ENCODE measurements at places on chromosomes 4 and X.
A peak's percentile ranks its signal among the peaks of the same experiment; 100 is the strongest.

DNA sequence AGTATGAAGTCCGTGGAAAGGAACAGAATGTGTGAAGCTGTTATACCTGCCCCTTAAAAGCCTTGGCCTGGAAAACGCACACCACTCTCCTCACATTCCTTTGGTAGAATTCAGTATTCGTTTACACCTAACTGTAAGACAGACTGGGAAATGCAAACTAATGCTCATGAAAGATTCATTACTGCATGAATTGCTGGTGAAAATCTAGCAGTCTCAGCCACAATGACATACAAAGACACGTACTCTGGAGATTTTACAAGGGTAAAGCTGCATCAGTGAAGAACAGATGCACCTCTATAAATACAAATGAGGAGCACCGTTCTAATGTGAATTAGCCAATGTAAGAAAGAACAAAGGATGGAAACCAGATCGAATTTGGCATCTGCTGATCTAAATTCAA lies 2051.3 kb downstream of the PCDH7 start:
- no peak for DNase-seq

GRCh38 chr4:126172126-126172525 lies 857.4 kb downstream of the FAT4 start:
- no peak for DNase-seq

GRCh38 chrX:56782791-56783449 lies 53.9 kb downstream of the NBDY start:
- DNase-seq: no peak

DNA sequence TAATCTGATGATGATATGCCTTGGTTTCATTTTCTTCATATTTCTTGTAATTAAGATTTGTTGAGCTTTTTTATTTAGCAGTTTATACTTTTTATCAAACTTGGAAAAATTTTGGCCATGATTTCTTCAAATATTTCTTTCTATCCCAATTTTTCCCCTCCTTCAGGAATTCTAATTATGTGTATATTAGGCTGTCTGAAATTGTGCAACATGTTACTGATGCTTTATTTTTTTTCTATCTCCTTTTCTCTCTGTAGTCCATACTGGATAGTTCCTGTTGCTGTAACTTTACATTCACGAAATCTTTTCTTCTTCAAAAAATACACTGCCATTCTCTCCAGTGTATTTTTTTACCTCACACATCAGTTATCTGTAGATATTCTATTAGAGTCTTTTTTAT lies 10.8 kb downstream of the THAP6 start:
- no peak for DNase-seq

GRCh38 chr4:110049951-110050925 lies 137.6 kb downstream of the EGF start:
- DNase-seq: peak; percentile 42

DNA sequence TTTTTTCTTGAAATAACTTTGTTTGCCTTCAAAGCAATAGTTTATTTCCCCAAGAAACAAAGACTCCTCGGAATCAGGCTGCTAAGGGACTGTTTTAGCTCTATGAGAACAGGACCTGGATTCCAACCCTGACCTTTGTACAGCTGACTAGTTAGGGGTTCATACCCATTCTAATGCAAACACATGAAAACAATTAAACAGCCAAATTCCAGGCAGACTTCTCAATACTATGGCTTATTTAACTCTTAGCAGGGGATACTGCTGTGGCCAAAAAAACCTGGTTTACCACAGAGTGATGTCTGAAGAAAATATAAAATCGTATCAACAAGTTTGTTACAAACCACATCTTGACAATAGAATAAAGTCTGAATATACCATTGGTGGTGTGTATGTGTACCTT lies 129.6 kb upstream of the INTU start:
- no peak for DNase-seq

GRCh38 chr4:38566806-38567398 lies 97.1 kb upstream of the KLF3 start:
- DNase-seq: no peak

DNA sequence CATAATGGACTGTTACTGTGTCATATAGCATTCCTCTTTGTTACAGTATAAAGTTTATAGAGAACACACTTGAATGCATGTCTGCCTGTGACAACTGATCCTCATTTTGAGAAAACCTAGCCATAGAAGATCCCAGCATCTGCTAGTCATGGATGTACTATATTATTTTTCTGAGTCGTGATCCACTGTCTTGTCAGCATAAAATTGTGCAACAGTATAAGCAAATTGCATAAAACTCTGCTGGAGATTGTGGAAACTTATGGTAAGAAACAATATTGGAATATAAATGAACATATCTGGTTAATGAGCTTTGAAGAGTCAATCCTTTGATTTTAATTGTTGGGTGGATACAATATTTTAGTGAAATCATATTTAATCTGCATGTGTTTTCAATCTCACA lies 3.6 kb downstream of the NEIL3 start:
- no peak for DNase-seq

GRCh38 chr4:98113012-98113411 lies 30.3 kb downstream of the STPG2 start:
- no peak for DNase-seq

DNA sequence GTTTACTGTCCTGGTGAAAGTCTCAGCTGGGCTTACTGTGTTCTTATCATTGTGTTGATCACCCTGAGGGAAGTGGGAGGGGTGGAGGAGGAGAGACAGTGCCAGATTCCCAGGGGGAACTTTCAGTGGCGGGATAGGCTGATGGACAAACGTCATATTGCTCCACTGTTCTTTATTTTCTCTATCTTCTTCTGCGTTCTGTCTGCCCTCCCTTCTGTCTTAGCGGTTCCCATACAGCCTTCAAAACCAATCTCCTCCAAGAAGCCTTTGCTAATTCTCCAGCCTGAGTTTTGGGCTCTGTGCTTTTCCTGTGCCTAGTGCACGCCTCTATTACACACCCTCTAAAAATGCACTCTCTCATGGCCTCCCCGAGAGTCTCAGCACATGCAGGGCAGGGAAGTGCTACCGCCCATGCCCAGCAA lies 448.7 kb upstream of the FAT1 start:
- DNase-seq: no peak

GRCh38 chr4:3413217-3413671 lies 28.5 kb upstream of the HGFAC start:
- no peak for DNase-seq

- no peak for DNase-seq
Measured at GRCh38 chr4:140316799-140317198, 56.6 kb upstream of the SCOC start.

GRCh38 chr4:42401171-42401570 lies 3.9 kb downstream of the SHISA3 start:
- no peak for DNase-seq

DNA sequence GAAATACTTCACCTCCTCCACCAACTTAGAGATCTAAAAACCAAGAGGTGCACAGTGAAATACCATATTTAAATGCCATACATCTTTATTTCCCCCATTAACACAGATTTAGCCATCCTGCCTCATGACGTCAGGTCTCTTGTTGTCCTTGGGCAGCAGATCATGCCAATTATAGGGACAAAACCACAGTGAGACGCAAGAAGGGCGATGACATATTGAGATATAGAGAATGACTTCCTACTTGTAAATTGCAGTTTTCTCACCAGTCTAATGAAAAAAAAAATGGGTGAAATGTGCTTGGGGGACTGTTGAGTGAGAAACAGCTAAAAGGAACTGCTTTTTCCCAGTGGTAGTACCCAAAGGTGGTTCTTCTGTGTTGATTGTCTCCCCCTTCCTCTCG lies 24.3 kb downstream of the RS1 start:
- no peak for DNase-seq

DNA sequence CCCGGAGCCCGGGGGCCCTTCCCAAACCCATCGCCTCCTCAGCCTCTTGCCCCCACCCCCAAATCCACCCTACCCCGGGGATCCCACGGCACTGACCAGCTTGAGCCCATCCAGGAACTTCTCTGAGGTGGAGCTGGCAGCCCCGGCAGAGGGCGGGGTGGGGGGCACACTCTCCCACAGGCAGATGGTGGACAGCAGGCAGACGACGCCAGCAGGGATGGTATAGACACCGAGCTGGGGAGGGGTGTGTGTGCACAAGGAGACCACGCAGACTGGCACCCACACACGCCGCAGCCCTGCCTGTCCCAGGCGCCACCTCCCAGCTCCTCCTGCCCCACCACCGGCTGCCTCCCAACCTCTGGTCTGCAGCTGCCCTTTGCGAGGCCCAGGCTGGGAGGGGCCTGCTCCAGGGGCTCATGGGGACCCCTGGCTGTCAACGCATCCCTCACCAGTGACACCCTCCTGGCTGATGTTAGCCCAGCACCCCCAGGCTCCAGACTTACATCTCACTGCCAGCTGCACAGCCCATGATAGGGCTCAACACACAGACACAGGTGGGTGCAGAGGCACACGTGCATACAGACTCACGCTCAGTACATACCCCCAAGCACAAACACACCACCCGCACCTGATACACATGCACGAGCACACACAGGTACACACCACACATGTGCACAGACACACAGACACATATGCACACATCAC lies 4.2 kb downstream of the SLC49A3 start:
- no peak for DNase-seq

- no peak for DNase-seq
Measured at GRCh38 chrX:129599499-129599898, 55.3 kb downstream of the APLN start.

GRCh38 chr4:109231331-109231730 lies 71.1 kb downstream of the COL25A1 start:
- DNase-seq: no peak

DNA sequence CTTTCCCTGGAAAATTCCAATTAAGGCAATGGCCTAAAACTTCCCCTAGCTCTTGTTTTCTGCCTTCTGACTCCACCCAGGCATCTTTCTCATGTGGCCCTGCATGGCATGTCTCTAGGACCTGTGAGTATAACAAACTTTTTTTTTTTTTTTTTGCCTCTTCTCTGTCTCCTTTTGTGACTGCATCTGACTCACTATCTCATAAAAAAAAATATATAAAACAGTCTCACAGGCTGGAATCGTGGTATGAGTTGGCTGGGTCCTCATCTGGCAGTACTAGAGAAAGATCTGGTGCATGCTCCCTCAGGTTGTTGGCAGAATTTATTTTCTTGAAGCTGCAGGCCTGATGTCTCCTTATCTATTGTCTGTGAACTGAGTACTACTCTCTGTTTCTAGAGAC lies 313.9 kb downstream of the TECRL start:
- DNase-seq: no peak

- DNase-seq: no peak
Measured at GRCh38 chrX:154490021-154490413, 412 bp downstream of the SLC10A3 start.

DNA sequence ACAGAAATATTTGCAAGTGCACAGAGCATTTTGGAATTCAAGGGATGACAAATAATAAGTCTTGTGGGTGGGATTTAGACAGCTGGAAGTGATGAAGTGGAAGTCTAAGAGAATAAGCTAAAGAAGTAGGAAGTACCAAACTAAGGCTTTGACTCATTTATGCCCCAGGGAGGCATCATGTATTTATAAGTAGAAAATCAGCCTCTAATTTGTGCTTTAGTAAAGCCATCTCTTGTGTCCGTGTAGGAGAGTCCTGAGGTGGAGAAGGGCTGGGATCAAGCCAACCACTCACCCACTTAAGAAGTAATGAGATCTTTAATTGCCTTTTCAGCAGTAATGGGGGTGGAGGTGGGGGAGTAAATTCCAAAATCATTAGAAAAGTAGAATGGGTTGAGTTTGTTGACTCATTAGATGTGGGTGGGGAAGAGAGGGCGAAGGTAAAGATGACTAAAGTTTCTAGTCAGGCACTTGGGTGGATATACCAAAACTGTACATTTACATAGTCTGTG lies 356.7 kb downstream of the STIM2 start:
- DNase-seq: no peak

GRCh38 chr4:120198411-120198810 lies 131.8 kb upstream of the MAD2L1 start:
- DNase-seq: no peak

Data from activated naive CD4-positive, alpha-beta T cell treated with anti-CD3 and anti-CD28 coated beads, Interleukin-2, amount 50 U/mL, for 72 hours (primary cell).